Activated CD8-positive, alpha-beta memory T cell treated with anti-CD3 and anti-CD28 coated beads for 4 hours (primary cell): ENCODE measurements at places on chromosomes 5 and 9.

DNA sequence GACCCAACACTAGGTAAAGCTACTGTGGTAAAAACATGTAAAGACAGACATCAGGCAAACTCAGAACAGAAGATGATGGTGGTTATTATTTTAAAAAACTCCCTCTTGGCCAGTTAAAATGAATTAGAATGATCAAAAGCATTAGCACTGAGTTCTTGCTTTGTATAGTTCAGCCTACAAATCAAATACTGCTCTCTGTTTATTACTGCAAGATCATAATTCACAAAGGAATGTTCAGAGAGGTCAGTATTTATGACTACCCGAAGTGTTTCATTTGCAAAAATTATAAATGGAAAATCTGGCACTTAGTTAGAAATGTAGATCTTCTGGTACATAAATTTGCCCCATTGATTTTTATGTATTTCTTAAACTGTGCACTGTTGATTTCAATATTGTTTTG is 140.3 kb upstream of the PPP2R2B start:
- no peak for DNase-seq

- DNase-seq = no peak
Measured at GRCh38 chr5:139809331-139809810, 13.8 kb downstream of the PSD2 start.

GRCh38 chr5:67156976-67157583 is 39.5 kb downstream of the CD180 start:
- no peak for DNase-seq

- no peak for DNase-seq
Measured at GRCh38 chr9:125700791-125701190, 6.2 kb downstream of the MAPKAP1 start.

DNA sequence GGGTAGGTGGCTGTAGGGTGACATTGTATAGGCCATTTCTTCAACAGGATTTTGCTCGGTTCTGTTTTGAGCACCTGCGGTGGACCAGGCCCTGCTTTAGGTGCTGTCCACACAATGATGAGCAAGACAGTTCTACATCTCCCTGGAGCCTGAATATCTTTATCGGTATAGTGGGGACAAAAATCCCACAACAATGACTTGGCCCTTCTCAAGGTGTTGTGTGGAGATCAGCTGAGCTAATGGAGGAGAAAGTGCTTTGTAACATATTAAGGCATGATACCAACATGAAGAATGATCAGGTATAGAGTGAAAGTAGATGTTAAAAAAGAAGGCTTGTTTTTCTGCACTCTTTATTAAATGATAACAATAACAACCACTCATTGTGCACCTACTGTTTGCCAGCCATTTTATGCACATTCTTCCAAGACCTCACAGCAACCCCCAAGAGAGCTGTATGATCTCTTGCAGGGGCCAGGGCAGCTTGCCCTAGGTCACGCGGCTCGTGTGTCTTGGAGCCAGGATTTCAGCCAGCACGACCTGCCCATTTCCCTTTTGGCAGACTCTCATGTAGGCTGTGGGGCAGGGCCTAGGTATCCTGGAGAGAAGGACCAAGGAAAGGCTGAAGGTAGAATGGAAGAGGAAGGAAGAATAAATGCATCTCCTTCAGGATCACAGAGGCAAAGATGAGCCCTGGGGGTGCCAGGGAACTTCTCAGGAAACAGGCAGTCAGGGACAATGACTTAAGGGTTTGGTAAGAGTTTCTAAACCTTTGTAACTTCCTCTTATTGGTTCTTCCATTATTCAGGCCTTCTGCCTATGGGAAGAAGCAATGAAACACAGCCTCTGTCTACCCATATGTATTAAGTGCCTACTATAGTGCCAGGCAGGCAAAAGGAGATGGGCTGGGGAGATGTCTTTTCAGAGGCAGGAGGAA is 50.0 kb upstream of the PPARGC1B start:
- no peak for DNase-seq

- DNase-seq = no peak
Measured at GRCh38 chr5:64632251-64632650, 58.1 kb upstream of the SHISAL2B start.

DNA sequence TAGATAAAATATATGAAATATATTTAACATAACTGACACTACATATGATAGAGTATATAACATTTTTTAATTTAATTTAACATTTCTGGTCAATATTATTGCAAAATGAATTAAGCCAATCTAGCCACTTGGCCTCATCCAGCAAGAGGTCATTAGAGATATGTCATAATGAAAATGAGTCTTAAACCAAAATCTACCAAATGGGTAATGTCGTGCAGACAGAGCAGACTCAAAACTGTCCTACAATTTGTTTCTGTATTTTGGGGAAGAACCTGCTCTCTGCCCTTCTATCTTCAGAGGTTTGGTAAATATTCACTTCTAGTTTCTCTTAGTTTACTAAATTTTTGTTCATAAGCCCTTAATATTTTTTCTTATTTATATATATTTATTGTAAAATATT is 61.4 kb downstream of the ARHGEF28 start:
- DNase-seq = no peak

GRCh38 chr5:157672976-157673375 is 1.6 kb downstream of the C5orf52 start:
- no peak for DNase-seq

DNA sequence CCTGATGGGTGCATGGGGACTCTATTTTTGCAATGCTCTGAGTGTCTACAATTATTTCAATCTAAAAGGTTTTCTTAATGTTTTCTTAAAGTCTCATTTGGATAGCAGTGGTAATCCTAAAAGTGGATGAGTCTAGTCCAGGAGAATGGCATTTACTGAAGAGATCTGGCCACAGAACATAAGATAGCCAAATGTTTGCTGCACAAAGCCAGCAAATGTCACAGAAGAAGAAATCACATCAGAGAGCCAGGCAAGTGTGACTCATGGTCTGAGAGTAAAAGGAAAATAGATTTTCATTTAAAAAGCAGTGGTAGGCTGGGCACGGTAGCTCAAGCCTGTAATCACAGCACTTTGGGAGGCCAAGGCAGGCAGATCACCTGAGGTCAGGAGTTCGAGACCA is 352.7 kb upstream of the GRAMD2B start:
- no peak for DNase-seq

- no peak for DNase-seq
Measured at GRCh38 chr5:8184455-8185063, 315.6 kb downstream of the MTRR start.

DNA sequence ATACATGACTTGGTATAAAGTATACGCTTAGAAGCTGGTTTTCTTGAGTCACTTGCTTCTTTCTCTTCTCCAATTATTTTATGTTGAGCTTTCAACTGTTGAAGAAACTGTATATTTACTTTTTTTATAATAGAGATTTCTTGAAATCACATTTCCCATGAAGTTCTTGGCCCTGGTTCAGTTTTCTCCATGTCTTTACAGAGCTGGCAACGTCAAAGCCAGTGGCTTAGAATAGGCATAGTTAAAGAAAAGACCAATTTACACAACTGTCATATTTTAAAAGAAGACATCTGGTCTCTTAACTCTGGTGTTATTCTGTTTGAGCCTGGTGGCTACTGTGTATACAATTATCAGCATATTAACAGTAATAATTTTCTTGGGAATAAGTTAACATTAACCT is 1249.3 kb downstream of the CDH12 start:
- DNase-seq = no peak

DNA sequence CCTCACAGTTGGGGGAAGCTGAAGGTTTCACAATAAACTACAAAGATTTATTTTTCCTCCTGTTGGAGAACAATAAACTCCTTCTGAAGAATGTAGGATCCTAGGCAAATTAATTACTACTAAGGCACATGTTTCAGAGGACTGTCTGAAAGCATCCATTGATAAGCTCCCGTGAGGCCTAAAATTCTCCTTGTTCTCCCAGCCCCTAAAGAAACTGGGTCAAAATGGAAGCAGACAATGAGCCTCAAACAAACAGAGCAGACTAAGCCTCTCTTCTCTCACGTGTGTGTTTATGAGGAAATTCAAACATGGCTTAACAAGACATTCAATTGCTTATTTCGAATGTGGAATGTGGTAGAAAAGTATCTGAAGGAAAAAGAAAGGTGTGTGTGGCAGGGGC is 249.0 kb downstream of the GLIS3 start:
- DNase-seq = no peak

GRCh38 chr5:167339205-167339604 is 952.2 kb upstream of the WWC1 start:
- no peak for DNase-seq

- no peak for DNase-seq
Measured at GRCh38 chr9:108803428-108804065, 52.2 kb downstream of the ACTL7B start.

DNA sequence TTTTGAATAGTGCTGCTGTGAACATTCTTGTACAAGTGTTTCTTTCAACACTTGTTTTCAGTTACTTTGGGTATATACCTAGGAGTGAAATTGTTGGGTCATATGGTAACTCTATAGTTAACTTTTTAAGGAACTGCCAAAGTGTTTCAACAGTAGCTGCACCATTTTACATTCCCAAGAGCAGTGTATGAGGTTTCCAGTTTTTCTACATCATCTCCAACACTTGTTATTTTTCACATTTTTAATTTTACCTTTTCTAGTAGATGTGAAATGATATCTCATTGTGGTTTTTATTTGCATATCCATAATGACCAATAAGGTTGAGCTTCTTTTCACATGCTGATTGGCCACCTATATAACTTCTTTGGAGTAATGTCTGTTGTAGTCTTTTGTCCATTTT is 40.0 kb upstream of the FOXE1 start:
- DNase-seq = no peak

DNA sequence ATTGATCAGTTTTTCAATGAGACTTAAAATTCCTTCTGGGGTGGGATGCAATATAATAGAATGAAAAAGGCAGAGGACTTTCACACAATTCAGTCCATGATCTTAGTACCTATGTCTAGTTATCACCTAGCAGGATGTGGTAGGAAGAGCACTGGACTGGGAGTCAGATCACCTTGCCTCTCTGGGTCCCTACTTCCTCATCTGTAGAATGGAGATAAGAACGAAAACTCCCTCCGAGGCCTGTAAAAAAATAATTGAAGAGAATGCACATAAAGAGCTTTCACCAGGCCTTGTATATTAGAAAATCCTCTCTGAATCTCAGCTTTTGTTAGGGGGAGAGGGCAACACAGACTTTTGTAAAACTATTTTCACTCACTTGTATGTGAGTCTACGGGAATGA is 681 bp upstream of the TMEFF1 start:
- DNase-seq = no peak

- no peak for DNase-seq
Measured at GRCh38 chr9:124164811-124165210, 92.9 kb upstream of the NEK6 start.

DNA sequence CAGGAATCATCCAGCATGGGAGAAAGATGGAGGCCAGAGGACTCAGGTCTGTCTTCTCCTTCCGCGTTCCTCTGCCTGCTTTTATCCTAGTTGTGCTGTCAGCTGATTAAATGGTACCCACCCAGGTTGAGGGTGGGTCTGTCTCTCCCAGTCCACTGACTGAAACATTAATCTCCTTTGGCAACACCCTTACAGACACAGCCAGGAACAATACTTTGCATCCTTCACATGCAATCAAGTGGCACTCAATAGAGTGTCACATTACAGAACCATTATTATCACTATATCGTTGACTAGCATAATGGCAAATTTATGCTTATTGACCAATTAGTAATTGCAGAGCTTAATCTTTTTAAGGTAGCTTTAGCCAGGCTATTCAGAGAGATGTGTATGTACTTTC is 64.8 kb downstream of the UNC13B start:
- no peak for DNase-seq

DNA sequence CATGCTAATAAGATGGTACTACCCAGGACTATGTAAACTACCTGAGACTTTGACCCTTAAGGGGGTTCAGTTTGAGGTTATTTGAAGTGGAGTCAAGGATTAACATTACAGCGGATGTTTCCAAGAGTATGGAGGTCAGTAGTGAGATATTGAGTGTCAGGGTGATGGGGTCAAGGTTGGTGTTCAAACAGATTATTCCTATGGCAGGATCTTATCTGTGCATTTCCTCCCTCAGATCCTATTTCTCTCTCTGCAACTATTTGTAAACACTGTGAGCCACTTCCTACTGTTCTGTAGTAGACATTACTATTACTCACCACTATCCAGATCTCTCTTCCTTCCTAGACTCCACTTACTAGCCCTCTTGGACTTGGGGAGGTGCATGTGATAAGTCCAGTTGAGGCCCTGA is 54.0 kb upstream of the STOM start:
- no peak for DNase-seq

- no peak for DNase-seq
Measured at GRCh38 chr5:111752426-111752965, 4.5 kb downstream of the NREP start.

DNA sequence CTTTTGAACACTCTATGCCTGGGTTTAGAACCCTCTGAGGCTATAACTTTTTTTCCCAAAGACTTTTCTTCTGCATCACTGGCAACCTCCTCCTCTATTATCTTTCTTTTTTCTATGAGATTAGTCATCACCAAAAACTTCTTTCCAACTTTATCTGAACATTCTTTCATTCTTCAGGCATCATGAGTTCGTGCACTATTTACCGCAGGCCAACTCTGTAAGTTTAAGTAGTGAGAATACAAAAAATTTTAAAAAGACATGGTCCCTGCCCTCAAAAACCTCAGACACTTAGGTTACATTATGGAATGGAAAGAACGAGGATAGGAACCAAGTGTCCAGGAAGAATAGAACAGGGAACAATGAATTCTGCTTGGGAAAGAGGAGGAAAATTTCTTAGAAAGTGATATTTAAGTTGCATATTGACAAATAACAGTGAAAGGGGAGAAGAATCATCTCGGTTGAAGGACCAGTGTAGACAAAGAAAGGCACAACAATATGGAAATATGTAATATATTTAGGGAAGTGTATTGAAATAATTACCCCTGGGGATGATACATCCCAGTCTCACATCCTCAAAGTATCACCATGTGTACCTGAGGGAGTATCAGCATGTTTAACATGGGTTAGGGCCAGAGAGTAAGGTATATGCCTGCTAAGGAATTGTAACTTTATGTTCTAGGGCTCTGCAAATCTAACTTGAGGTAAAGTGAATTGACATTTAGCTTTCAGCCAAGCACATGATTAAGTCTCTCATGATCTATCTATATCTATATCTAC is 196.5 kb upstream of the NREP start:
- DNase-seq = no peak

GRCh38 chr5:171783051-171783450 is 2.6 kb upstream of the SMIM23 start:
- DNase-seq = no peak

DNA sequence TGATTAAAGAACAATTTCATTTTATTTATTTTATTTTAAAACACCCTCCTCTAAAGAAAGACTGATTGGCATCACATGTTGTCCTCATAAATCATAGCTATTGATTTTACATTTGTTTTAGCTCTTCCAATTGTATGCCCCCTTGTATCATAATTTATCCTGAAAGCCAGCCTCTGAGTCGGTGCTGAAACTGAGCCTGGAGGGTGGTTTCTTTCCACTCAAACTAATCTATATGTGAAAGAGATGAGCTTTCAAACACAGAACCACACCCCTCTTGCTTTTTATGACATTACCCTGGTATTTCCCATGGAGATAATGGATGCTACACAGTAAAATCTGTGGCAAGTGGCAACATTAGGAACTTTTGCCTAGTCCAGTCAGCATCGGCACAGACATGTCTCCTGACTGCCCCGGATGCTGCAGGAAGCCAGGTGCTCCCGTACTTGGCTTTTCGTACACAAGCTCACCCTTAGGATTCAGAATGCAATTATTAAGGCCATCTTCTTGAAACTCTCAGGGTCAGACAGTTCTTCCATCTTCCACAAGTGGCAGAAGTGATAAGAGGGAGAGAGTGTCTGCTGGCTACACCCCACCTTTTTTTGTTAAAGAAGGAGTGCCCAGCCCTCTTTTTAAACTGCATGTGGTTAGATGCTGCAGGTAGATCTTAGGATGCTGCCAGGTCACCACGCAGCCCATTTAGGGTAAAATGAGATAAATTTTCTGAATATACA is 91.1 kb downstream of the SNCAIP start:
- no peak for DNase-seq
